Endothelial cell of umbilical vein (primary cell): ENCODE measurements at places on chromosomes 13 and 19.

GRCh38 chr19:17803264-17803896 lies 8.4 kb downstream of the B3GNT3 start:
- DNase-seq = no peak

- DNase-seq = no peak
These were observed 65.5 kb downstream of the TBC1D4 start for GRCh38 chr13:75416327-75417011.

DNA sequence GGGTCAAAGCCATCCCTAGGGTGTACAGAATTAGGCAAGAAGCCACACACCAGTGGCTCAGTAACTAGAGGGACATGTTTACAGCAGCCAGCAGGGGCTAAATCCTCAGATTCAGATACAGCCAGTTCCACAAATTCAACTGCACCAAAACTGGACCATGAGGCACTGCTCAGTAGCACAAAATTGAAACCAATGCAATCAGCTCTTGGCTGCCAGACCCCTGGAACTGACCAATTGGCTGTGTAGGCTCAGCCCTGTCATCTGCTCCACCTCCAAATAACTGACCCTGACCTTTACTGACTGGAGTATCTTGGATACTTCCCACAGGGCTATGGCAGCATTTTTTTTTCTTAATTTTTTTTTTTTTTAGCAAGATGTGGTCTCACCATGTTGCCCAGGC lies 226.5 kb downstream of the FOXO1 start:
- DNase-seq = no peak

GRCh38 chr13:111210544-111211469 lies 95.7 kb downstream of the ARHGEF7 start:
- peak; percentile 75 for DNase-seq

DNA sequence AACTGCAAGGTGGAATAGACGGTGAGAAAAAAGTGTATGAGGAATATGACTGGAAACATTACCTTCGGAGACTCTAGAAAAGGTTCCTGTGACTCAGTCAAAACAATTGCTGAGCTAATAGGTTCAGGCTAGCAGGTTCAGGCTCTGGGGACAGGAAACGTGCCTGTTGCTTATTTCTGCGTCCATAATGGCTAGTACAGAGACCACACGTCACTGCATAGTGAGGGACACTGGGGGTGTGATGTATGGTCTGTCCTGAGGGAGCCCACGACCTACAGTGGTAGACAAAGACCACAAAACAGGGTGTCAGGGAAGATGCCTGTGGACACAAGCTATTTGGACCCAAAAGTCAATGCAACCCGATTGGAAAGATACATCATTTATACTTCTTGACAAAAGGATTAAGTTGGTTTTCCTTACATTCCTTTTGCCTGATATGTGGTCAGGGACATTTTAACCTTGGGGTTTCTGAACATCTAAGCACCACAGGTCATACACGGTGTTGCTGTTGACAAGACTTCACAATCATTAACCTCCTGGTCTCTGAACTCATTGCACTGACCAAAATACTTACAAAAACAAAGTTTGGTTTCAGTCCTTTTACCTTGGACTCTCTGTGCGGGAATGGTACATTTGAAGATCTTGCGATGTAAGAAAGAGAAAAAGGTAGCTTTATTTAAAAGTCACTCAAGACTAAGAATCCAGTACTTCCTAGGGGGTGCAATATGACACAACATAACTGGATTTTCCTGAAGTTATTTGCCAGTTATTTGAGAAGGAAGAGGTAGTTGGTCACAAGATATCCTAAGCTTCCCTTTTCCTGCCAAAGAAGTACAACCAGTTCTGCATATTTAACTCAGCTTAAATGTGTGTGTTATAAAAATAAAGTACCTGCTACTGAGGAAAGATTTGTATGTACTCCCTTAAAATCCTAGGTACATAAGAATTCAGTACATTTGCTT lies 20.0 kb downstream of the CRYL1 start:
- peak; percentile 60 for DNase-seq

GRCh38 chr13:71513411-71514033 lies 353.5 kb downstream of the DACH1 start:
- no peak for DNase-seq

DNA sequence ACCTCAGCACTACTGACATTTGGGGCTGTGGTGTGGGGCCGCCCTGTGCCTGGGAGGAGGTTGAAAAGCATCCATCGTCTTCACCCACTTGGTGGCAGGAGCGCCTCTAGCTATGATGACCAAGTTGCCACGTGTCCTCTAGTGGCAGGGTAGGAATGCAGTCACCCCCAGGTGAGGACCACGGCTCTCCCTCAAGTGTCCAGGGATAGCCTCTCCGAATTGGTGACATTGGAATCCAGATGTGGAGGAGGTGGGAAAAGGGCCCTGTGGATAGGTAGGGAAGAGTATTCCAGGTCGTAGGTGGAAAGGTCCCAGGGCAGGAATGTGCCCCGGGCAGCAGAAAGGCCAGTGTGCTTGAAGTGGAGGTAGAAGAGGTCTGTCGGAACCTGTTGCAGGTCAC lies 37.6 kb downstream of the ARHGEF18 start:
- DNase-seq = no peak

GRCh38 chr13:33940898-33941297 lies 122.9 kb downstream of the RFC3 start:
- peak; percentile 8 for DNase-seq

DNA sequence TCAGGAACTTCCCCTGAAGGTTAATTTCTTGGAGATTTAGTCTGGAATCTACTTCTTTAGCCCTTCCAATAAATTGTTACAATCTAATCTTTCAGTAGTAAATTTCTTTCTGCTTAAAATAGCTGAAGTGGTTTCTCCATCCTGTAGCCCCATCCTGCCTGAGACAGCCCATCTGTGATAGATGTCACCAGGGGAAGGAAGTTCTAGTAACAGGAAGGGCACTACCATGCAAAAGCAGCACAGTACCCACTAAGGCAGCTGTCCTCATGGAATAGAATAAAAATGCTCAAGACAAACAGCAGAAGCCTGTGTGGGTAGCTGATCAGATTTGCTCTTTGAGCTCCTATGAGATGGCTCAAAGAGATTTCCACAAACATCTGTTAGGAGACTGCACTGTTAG lies 1036.5 kb downstream of the SLITRK5 start:
- DNase-seq = no peak

DNA sequence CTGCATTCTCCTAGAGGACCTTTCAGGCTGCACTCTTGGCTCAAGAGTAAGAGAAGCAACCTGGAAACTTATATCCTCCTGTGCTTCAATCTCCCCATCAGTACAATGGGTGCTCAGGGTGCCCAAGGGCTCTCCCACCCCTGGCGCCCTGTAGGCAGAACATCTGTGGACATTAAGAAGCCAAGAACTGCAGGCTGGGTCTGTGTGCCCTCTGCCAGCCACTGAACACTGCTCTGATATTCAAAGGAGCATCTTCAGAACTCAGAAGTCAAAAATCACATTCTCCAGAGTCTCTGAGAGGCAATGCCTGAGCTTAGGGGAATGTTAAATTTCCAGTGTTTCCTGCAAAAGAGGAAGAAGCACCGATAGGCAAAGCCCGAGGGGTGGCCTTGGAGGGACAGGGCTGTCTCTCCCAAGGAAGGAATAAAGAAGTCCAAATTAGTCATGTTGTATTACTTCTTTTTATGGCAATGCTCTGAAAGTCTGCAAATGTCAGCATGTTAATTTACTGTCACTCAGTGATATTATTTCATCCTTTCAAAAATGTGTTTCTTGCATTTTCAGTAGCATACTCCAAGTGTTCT lies 88.1 kb downstream of the TSHZ3 start:
- DNase-seq = no peak

- no peak for DNase-seq
These were observed 97.2 kb upstream of the ARHGEF7 start for GRCh38 chr13:111017755-111018459.

- no peak for DNase-seq
These were observed 12.1 kb upstream of the NDFIP2 start for GRCh38 chr13:79468819-79469218.

DNA sequence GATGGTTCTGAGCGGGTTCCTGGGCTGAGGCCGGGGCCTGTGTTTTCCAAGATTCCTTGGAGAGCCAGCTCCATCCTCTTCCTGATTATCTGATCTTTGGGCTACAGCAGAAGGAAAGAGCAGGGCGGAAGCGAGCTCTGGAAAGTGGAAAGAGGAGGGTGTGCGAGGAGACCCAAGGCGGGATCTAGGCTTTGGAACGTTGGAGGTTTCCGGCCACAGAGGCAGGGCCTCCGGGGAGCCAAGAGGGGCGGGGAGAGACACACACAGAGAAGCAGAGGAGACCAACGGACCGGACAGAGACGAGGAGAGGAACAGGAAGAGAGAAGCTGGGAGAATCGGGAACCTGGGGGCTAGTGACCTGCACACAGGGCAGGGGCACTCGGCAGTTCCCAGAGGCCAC lies at the start of gene CLEC11A:
Gene CLEC11A, plus strand, starts transcription at position 296 of the 400 bp plus-strand sequence. CDS start 162 bp downstream, outside the sequence.
- DNase-seq = no peak

GRCh38 chr19:4519521-4520277 lies 1.4 kb upstream of the PLIN4 start:
- no peak for DNase-seq

DNA sequence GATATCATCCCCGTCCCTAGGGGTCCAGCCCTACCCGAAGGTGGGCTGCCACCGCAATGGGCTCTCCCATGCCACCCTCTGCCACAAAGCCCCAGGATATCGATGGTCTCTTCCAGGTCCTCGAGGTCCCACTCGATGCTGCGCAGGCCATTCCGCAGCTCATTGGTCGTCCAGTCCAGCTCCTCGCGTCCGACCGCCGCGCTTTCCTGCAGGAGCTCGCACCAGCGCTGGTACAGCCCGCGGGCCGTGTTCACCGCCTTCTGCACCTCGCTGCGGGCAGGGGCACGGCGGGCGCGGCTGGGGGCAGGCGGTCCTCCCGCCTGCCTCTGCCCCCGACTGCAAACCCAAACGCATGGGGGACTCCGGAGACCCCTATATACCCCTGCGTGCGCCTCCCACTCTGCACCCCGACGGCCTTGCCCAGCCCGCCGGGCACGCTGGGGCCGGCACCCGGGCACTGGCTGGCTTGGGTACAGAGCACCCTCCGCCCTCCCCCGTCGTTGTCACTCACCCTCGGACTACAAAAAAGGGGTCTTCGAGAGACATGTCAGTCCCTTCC lies 468 bp downstream of the STX10 start:
- DNase-seq = peak; percentile 61

DNA sequence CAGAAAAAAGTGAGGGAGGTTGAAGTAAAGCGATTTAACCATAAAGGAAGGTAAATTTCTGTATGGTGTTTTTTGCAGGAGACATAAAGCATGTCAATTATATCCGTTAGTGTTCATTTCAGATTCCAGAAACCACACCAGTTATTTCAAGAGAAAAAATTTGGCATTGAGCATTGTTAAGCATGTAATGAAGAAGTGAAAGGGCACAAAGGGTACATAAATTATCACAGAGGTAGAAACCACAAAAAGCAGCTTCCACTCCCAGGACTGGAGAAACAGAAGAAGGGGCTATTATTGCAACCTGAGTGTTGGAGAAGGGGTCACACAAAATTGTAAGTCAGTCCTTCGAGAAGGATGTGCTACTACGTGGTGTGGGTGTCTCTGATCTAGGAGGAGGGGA lies 72.2 kb upstream of the DACH1 start:
- DNase-seq = no peak

- DNase-seq = no peak
These were observed 154.5 kb upstream of the SOX1 start for GRCh38 chr13:111912453-111912866.

GRCh38 chr19:30153326-30154210 lies 211.5 kb downstream of the URI1 start:
- no peak for DNase-seq

- DNase-seq = no peak
These were observed 110.2 kb downstream of the RAP2A start for GRCh38 chr13:97544031-97544765.

GRCh38 chr19:43457809-43458208 lies 7.6 kb downstream of the LYPD3 start:
- DNase-seq = no peak

- DNase-seq = peak; percentile 91
These were observed 21.1 kb upstream of the OR10H1 start for GRCh38 chr19:15836330-15837220.

DNA sequence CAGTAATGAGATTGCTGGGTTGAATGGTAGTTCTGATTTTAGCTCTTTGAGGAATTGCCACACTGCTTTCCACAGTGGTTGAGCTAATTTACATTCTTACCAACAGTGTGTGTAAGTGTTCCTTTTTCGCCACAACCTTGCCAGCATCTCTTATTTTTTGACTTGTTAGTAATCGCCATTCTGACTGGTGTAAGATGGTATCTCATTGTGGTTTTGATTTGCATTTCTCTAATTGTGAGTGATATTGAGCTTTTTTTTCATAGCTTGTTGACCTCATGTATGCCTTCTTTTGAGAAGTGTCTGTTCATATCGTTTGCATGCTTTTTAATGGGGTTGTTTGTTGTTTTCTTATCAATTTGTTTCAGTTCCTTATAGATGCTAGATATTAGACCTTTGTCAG lies 245.0 kb downstream of the MTUS2 start:
- DNase-seq = no peak

DNA sequence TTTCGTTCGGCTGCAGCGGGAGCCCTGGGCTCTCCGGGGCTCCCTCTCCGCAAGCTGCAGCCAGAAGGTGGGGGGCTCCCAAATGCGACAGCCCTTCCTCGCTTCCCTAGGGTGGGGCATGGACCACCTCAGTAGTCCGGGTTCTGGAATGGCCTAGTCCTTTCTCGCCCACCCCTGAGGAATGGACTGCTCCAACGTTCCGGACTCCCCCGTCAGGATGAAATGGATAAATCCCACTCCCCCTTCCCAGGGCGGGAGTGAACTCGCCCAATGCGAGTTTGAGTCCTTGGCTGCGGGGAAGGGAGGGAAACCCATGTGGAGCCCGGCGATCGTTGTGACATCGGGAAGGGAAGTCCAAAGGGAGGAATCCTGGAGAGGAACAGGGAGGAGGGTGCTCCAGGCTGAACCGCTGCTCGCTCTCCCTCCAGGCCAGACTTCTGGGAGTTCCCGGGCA lies 5.5 kb downstream of the HRC start:
- peak; percentile 75 for DNase-seq

- peak; percentile 44 for DNase-seq
These were observed 2.3 kb upstream of the EIF3G start for GRCh38 chr19:10122045-10122444.

DNA sequence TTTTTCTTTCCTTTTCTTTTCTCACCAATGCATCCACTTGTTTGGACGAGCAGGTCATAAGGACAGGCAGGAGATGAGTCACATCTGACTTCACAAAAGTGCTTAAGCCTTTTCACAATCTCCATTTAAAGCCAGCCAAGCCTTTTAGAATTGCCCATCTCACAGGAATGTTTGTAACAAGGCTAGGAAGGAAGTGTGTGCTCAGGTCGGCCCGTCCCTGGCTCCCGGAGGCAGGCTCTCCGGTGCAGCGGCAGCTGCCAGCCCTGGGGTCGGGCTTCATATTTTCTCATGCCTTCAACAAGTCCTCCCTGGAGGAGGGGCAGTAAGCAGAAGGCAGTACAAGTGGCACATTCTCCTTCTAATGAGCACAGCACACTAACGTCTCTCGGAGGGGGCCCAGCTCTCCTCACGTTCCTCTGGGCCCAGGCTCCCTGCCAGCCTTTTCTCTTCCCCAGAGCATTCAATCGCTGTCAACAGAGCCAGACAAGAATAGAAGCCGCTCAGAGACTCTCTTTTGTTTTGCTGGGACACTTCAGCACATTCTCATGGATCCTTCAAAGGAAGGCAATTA lies 180.5 kb downstream of the COL4A1 start:
- peak; percentile 98 for DNase-seq

- DNase-seq = no peak
These were observed 93.2 kb upstream of the SOX1 start for GRCh38 chr13:111973605-111974340.

- no peak for DNase-seq
These were observed 234.1 kb downstream of the FOXO1 start for GRCh38 chr13:40432018-40432978.
